ENCODE measurements at places on chromosomes 13 and 19.

GRCh38 chr13:47190696-47191305 lies 293.9 kb upstream of the HTR2A start:
- DNase-seq: no peak

DNA sequence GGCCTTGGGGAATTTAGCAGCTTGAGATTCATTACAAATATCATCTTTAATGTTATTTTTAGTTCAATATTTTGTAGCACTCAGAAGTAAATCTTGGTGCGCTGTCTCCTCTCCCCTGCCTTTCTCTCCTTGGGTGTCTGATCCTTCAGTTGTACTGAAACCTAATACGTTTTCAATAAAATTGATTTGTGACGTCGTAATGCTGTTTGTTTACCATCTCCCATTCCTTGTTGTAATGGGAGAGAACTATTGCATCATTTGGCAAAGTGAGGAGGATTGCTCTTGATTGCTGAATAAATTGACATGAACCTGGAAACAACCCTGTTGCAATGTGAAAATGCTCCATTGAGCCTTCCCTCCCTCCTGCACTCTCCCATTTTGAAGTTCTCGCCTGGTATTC lies 43.2 kb upstream of the TSHZ3 start:
- no peak for DNase-seq

- no peak for DNase-seq
Measured at GRCh38 chr13:48600374-48601364, 53.1 kb upstream of the CYSLTR2 start.

GRCh38 chr19:49565261-49565660 lies 15.1 kb downstream of the NOSIP start:
- DNase-seq: no peak

- no peak for DNase-seq
Measured at GRCh38 chr19:16258440-16258903, 60.8 kb downstream of the AP1M1 start.

DNA sequence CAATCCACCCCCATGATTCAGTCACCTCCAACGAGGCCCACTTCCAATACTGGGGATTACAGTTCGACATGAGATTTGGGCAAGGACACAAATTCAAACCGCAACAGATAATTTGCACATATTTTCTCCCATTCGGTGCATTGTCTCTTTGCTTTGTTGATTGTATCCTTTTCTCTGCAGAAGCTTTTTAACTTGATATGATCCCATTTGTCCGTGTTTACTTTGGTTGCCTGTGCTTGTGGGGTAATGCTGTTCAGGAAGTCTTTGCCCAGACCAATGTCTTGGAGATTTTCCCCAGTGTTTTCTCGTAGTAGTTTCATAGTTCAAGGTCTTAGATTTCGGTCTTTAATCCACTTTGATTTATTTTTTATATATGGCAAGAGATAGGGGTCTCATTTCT lies 330.8 kb upstream of the SPRY2 start:
- no peak for DNase-seq

DNA sequence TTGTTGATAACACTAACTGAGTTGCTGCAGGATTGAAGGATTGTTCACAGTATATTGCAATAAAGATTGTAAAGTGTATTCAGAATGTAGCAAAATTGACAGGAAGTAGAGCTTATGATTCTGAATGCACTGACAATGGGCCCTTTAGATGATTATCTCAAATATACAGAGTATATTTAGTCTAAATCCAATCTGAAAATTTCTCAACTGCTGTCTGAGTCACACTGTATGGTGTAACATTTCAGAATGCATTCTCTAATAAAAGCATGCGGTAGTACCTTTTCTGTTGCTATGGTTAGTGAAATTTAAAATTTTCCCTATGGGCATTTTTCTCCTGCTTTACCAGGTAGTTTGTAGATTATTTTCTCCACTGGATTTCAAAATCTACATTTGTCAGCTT lies 365.2 kb downstream of the PCDH17 start:
- no peak for DNase-seq

- DNase-seq: no peak
Measured at GRCh38 chr13:61908906-61909615, 493.4 kb upstream of the PCDH20 start.

- no peak for DNase-seq
Measured at GRCh38 chr13:75347457-75347856, 134.5 kb downstream of the TBC1D4 start.

GRCh38 chr19:8306235-8307054 lies 1.7 kb downstream of the CD320 start:
- DNase-seq: no peak

DNA sequence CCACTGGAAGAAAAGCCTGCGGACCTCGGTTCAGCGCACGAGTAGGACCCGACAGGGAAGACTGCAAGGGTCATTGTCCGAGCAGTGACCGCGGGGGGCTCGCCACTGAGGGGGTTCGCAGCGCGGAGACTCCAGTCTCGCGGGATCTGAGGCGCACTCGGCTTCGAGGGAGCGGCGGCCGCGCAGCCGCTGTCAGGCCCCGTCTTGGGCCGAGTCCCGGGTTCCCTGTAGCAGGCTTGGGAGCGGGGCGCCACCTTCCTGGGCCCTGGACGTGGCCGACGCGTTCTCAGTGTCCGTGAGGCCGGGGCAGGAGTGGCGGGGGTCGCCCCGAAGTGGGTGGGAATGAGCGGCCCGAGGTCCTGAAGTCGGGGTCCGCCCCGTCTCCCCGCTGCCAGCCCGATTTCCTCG lies 474 bp upstream of the FAM174C start:
- no peak for DNase-seq

DNA sequence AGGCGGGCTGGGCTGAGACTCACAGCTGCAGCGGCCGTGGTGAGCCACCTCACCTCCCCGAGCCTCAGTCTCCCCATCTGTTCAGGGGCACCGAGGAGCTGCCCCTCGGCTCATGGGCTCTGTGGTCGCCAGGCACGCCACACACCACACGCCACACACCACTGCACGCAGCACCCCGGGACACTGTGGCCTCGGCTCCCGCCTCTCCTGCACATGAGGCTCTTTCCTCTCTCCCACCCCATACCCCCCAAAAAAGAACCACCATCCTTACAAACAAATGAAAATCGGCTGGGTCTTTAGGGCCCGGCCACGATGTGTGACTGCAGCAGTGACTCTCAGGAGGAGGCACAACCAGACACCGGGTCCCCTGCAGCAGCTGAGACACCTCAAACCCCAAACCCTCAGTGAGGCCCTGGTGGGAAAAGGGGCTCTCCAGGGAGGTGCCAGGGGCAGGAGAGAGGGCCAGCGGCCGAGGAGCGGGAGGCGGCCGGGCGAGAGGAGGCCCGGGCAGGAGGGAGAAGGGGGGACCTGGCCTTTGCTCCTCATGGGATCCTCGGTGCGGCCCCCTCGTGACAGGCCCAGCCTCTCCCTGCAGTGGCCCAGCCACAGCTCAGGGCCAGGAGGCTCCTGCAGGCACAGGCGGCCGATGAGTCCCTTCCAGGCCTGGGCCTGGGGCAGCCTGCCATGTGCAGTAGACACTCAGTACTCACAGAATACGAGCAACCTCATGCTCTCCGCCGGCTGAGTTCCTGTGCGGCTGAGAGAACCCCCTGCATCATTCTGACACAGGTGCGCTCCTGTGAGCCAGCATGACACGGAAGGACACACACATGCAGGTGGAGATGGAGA lies 66.3 kb downstream of the RASA3 start:
- peak; percentile 66 for DNase-seq

- DNase-seq: no peak
Measured at GRCh38 chr19:38304866-38305429, 897 bp downstream of the C19orf33 start.

DNA sequence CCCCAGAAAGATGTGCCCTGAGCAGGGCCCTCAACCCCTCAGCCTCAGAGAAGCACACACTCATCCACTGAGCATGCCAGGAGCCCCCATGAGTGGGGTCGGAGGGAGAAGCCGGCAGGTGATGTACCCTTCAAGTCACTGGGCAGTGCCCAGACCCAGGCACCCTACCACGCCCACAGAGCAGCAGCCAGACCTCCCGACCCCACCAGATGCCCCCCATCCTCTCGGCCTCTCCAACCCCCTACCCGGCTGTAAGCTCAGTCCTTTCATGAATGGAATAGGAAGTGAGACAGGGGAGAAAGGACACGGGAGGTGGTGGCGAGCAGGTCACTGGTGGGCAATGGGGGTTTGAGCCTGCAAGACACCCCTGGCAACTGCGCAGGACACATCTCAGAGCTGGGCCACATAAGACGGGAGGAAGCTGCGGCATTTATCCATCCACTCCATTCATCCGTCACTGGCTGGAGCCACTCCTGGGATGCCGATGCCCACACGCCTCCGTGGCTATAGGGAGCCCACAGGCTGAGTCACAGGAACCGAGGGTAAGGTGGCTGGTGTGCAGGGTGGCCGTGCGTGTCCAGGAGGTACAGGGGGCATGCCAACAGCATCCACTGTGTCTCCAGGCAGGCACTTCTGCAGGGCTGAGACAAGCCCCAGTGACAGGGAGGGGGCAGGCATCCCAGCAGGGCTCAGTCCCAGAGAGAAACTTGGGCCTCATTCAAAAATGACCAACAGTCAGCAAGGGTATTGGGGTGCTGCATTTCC lies 23.8 kb upstream of the VSTM2B start:
- no peak for DNase-seq

- DNase-seq: no peak
Measured at GRCh38 chr13:43487885-43488284, 298.9 kb downstream of the ENOX1 start.

DNA sequence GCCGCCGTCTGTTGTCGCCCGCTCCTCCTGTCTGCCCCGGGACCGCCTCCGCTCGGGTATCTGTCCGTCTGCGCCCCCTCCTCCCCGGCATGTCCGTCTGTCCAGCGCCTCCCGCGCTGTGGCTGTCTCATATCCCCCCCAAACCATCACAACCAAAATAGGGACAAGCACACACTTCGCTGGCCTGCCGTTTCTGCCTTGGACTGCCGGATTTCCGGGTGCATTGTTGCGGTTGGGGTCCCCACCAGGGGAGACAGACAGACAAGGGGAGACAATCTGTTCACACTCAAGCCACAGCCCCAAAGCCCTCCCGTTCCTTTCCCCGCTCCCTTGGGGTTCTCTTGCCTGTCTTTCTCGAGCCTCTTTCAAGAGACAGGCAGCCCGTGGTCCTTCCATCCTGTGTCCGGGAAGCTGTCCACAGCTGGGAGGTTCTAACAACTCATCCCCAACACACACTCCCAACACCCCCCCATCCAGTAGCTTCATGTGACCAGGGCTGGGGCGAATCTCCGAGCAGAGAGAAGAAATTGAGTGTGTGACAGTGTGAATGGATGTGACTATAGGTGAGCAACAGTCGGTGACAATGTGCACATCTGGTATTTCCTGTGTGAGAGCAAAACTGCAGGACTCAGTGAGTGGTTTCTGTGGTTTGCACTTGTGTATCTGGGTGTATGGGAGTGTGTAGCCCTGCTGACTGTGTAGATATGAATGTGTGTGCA lies 16.5 kb upstream of the FOSB start:
- DNase-seq: peak; percentile 65

DNA sequence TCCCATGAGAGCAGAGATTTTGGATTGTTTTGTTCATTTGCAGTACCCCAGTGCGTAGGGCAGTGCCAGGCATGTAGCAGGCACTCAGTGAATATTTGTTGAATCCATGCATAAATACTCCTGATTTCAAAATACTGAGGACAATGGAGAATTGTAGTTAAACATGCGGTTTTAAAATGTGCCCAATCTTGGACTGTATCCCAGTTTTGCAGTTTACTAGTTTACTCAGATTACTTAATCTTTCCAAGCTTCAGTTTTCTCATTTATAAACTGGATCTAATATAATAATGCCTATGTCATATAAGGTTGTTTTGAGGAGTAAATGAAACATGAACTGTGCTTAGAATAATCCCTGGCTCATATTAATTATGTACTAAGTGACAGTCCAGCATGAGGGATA lies 39.0 kb downstream of the RCBTB2 start:
- no peak for DNase-seq

GRCh38 chr13:59891053-59891452 lies 272.7 kb downstream of the DIAPH3 start:
- DNase-seq: no peak

DNA sequence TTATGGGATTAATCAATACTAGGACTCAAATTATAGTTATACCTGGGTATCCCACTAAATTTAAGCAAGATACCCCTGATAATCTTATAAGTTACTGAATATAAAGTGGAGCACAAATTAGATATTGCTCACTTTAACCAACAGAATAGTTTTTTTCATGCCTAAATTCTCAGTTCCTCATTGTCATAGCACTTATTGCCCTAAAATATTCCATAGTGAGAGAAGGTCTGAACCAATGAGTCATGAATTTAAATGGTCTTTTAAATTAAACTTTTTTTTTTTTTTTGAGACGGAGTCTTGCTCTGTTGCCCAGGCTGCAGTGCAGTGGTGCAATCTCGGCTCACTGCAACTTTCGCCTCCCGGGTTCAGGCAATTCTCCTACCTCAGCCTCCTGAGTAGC lies 42.4 kb downstream of the ZNF136 start:
- no peak for DNase-seq

GRCh38 chr19:47408156-47408938 lies 11.0 kb downstream of the MEIS3 start:
- no peak for DNase-seq

DNA sequence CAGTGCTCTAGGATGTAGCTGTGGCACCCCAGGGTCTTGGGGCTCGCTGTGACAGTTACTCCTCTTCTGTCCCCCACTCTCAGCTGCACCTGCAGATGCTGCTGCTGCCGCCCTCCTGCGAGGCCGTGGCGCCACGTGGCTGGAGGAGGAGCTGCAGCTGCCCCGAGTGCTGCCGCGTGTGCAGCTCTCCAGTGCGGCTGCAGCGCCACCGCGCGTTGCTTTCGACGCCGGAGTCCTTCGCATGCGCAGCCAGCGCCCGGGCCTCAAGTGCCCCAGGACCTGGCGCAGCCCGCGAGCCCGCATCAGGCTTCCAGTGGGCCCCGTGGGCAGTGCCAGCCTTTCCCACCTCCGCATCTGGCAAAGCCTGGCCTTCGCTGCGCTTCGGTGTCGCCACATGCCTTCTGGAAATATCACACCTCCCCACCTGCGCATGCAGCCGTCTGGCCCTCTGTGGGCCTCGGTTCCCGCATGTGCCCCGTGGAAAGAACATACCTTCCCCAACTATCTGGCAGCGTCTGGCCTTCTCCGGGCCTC lies 692 bp upstream of the ZNF580 start:
- peak; percentile 77 for DNase-seq

- peak; percentile 61 for DNase-seq
Measured at GRCh38 chr19:13118424-13119193, 545 bp downstream of the NACC1 start.

GRCh38 chr13:110980921-110981320 lies 66.1 kb upstream of the ANKRD10 start:
- DNase-seq: no peak

GRCh38 chr19:57088133-57088532 lies 31.7 kb upstream of the USP29 start:
- no peak for DNase-seq

DNA sequence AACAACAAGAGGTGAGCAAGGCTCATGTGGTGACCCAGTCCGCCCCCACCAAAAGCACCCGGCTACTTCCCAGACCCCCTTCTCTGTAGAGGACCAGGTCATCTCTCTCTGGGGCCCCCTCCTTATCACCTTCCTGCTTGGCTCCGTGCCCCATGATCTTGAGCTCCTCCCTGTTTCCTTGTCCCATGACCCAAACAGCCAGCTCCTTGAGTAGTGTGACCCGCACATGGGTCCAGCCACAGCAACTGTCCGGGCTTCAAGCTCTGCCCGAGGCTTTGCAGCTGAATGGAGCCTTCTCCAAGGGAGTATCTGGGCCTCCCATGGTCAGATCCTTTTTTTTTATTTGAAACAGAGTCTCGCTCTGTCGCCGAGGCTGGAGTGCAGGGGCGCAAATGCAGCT lies 61.8 kb downstream of the MYO9B start:
- DNase-seq: no peak

- DNase-seq: no peak
Measured at GRCh38 chr13:113528101-113528812, 37.7 kb upstream of the DCUN1D2 start.
